ENCODE measurements at places on chromosomes 12 and 14.

- H3K4me1 ChIP-seq, result no peaks in the 10 kb centered on the region
- no peak overlapping the region for H3K4me3 ChIP-seq
- no peaks in the 10 kb centered on the region for H3K36me3 ChIP-seq
- DNase-seq, result no peak
These were observed 567.8 kb upstream of the TBX3 start for GRCh38 chr12:115251727-115252126.

- no peak overlapping the region for H3K4me3 ChIP-seq
- H3K27ac ChIP-seq, result no peak overlapping the region
- DNase-seq, result no peak
These were observed 23.9 kb downstream of the PALS1 start for GRCh38 chr14:67265131-67265530.

GRCh38 chr14:63134801-63135200 is 69.4 kb upstream of the RHOJ start:
- H3K36me3 ChIP-seq, result no peaks in the 10 kb centered on the region
- no peak for DNase-seq
- no peak overlapping the region for H3K27ac ChIP-seq
- H3K27me3 ChIP-seq, result no peaks in the 10 kb centered on the region

GRCh38 chr12:104220931-104221330 is 5.4 kb downstream of the TXNRD1 start:
- no peak for DNase-seq
- H3K27ac ChIP-seq, result peak overlapping the region; percentile 91
- H3K27me3 ChIP-seq, result no peaks in the 10 kb centered on the region
- H3K4me3 ChIP-seq, result no peak overlapping the region

GRCh38 chr12:7045913-7046312 is 14.6 kb upstream of the C1S start:
- H3K4me3 ChIP-seq, result no peak overlapping the region
- H3K36me3 ChIP-seq, result no peaks in the 10 kb centered on the region
- H3K27ac ChIP-seq, result no peak overlapping the region
- H3K4me1 ChIP-seq, result no peaks in the 10 kb centered on the region
- DNase-seq, result no peak
- H3K27me3 ChIP-seq, result no peaks in the 10 kb centered on the region

DNA sequence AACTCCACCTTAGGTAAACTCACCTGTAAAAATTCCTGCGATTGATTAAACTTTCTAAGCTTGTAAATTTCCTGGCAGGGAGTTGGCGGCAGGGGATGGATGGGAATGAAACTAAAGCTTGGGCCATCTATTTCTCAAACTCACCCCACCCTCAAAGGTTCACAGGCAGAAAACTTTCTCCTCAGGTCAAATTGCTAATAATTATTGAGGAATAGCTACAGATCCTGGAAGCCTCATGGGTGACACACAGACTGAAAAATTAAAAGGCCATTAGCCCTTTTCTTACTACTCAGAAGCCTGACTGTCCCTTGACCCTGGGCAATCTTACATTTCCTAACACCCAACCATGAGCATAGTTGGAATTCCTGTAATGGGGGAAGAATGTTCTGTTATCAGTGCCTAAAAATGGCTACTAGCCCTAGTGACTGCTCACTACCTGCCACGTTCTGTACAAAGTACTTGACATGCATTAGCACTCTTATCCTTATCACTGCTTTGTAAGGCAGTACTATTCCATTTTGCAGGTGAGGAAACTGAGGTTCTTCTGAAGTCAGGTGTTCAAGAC is 12.4 kb upstream of the SYNDIG1L start:
- DNase-seq, result no peak
- no peak overlapping the region for H3K4me3 ChIP-seq
- H3K27ac ChIP-seq, result no peak overlapping the region
- no peaks in the 10 kb centered on the region for H3K27me3 ChIP-seq

DNA sequence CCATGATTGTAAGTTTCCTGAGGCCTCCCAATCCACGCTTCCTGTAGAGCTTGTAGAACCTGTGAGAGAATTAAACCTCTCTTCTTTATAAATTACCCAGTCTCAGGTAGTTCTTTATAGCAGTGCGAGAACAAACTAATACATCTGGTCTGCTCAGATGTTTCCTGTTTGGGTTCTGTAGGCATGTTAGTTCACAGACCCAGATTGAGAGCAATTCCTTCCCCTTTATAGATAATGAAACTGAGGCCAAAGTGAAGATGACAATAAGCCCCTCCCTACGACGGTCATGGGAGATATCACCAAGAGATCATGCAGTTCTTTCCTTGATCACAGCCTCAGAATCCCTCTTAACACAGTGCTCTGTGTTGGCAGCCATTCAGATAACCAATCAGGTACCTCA is 76.5 kb upstream of the CLMN start:
- no peaks in the 10 kb centered on the region for H3K36me3 ChIP-seq
- no peak overlapping the region for H3K27ac ChIP-seq
- no peaks in the 10 kb centered on the region for H3K4me1 ChIP-seq
- H3K27me3 ChIP-seq, result no peaks in the 10 kb centered on the region

DNA sequence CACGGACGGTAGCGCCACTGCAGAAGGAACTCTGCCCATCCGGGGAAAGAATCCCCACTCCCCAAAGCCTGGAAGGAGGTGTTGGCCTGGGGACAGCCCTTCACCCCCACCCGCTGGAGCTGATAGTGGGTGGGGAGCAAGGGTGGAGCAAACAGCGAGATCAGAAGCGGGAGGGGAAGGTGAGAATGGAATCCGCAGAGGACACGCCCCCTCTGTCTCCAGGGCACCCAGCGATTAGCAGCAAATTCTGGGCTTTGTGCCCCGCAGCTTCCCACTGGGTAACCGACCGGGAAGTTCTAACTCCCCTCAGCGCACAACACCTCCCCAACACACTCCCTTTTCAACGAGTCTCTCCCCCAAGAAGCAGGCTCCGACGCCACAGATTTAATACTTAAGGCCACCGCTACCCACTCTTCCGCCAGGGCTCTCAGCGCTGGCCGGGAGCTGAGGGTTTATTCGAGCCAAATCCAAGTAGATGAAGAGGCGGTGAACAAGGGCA is 1.4 kb downstream of the SLC25A29 start:
- H3K4me3 ChIP-seq, result peak overlapping the region; percentile 93
- peaks cover 23% of the 10 kb centered on the region for H3K4me1 ChIP-seq

DNA sequence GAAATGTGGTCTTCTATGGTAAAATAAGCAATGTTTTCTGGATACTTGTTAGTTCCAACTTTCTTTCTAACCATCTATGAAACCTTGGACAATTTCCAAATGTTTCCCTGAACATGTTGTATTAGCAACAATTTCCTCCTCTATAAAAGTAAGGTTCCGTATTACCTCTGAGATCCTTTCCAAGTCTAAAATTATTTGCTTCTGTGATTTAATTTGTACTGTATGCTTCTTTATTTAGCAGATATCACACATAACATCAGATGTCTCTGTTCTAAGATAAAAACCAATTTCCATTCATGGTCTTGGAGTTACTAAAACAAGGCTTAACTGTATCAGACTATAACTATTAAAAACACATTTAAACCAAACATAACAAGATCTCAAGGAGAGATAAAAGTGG is 177.2 kb downstream of the FOXA1 start:
- no peak overlapping the region for H3K27ac ChIP-seq
- no peaks in the 10 kb centered on the region for H3K27me3 ChIP-seq

GRCh38 chr12:111748867-111749266 is 17.9 kb upstream of the ALDH2 start:
- H3K36me3 ChIP-seq, result peaks cover 28% of the 10 kb centered on the region
- no peaks in the 10 kb centered on the region for H3K27me3 ChIP-seq
- no peak overlapping the region for H3K4me3 ChIP-seq
- H3K4me1 ChIP-seq, result no peaks in the 10 kb centered on the region
- H3K27ac ChIP-seq, result no peak overlapping the region

Data from thoracic aorta (tissue), 2 donors.